ENCODE measurements at places on chromosomes 3 and 15. TPM values are rescaled to one million over a fixed set of nuclear protein-coding genes. Genes with fewer than 3 reads are reported as not detected.

SYNPR gene
- not detected for total RNA-seq

LRRN1 gene
- not detected for total RNA-seq

TMEM207 gene
- total RNA-seq, result not detected

CPNE9 gene
- total RNA-seq, result not detected

LRRC3B gene
- total RNA-seq, result not detected

MB21D2 gene
- total RNA-seq, result 4.6 TPM

PPP2R3A gene
- total RNA-seq, result 17.3 TPM

IL17RB gene
- not detected for total RNA-seq

LRRC31 gene
- total RNA-seq, result not detected

SEMA4B gene
- 7.5 TPM for total RNA-seq

MINDY4B gene
- not detected for total RNA-seq

PCCB gene
- 47.4 TPM for total RNA-seq

CX3CR1 gene
- not detected for total RNA-seq

GCSAM gene
- total RNA-seq, result not detected

EAF2 gene
- total RNA-seq, result 0.33 TPM

ACP3 gene
- total RNA-seq, result not detected

SLC2A2 gene
- total RNA-seq, result not detected

RYR3 gene
- total RNA-seq, result not detected

ESYT3 gene
- not detected for total RNA-seq

RHCG gene
- total RNA-seq, result not detected

ZMAT3 gene
- total RNA-seq, result 54.2 TPM

TRIM42 gene
- not detected for total RNA-seq

CTXN2 gene
- total RNA-seq, result not detected

GOLGA8J gene
- not detected for total RNA-seq

CLSTN2 gene
- under 0.01 TPM for total RNA-seq

MST1 gene
- 2.6 TPM for total RNA-seq

CYP8B1 gene
- total RNA-seq, result not detected

GCHFR gene
- 14.7 TPM for total RNA-seq

ERICH6 gene
- total RNA-seq, result not detected

FOXP1 gene
- total RNA-seq, result 116 TPM

ILDR1 gene
- not detected for total RNA-seq

SIDT1 gene
- total RNA-seq, result 0.10 TPM
